ENCODE measurements at places on chromosomes 2 and 18.

DNA sequence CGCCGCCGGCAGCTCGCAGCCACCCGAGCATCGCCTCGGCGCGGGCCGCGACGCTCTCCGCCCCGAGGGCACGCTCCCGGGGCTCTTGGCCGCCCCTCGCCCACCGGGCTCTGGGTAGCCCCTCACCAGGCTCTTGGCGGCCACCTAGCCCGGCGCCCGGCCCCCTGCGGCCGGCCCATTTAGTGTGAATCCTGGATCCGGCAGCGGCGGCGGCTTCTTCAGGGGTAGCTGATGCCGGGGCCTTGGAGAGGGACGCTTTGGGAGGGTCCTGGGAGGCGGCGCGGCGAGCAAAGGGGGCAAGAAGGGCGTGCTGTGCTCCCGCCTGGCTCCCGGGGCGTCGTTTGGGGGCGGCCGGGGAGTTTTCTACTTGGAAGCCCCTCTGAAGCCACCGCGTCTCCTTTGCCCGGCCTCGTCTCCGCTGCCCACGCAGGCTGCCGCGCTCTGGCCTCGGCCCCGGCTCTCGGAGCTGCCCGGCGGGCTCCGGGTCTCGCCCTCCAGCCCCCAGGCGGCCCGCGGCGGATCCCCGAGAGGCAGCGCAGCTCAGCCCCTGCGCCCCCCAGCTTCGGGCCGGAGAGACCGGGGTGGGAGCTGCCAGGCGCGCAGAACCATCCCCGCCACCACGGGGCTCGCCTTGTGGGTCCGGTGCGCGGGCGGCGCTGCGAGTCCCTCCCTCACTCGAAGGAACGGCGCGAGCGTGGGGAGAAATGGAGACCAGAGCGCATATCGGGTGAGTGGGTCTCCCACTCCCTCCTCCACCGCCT is 509 bp downstream of the PIEZO2 start:
- DNase-seq = no peak

GRCh38 chr2:160689441-160689840 is 195.8 kb upstream of the RBMS1 start:
- DNase-seq = no peak

DNA sequence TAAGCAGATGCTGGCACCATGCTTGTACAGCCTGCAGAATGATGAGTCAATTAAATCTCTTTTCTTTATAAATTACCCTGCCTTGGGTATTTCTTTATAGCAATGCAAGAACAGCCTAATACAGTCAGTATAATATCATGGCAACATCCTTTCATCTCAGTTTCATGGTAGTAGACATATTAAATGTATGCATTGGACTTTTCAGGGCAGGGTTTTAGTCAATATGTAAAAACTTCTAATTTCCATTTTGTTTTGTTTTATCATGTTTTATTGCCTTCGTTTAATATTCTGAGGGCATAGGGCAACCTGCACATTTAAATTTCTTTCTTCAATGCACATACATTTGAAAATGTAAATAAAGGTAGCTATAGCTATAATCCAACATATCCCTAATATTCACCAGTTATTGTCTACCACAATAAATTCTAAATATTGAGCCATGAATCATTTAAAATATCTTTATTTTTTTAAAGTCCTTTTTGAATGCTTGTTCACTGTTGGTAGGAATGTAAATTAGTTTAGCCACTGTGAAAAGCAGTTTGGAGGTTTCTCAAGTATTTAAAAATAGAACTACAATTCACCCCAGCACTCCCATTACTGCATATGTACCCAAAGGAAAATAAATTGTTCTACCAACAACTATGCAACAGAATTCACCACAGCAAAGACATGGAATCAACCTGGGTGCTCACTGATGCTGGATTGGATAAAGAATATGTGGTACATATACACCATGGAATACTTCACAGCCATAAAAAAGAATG is 41.8 kb upstream of the GRB14 start:
- DNase-seq = no peak

DNA sequence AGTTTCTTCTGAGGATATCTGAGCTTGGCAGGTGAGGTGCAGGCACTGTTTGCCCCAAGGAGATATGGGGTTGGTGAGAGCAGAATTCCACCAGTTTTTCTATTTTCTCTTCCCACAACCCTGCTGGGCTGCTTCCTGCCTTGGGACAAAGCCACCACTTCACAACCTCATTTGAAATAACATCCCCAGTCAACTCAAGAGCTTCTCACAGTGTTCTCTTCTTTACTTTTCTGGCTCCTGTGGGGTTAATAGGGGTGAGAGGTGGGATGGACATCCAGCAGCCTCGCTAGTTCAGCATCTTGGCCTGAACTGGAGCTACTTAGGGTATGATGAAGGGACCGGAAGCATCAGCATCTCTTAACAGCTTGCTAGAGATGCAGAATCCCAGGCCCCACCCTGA is 106.3 kb downstream of the SLC4A3 start:
- no peak for DNase-seq

DNA sequence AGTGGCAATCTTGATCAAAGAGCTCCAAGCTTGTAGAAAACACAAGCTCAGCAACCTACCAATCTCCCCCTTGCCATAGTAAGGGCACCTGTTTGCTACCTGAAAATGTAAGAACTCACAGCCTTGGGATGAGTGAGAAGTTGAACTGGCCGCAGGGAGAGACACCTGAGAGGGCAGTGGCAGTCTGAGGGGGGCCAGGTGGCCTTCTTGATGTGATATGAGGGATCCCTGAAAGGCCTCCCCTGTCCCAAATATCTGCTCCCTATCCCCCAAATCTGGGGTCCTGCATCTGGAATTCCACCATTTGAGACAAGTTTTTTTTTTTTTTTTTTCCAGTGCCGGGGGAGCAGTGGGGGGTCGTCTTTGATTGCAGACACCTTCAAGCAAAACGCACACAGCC is 230.2 kb upstream of the SMAD2 start:
- DNase-seq = no peak

Measured in CD4-positive, alpha-beta T cell treated with Interleukin-10 for 1 hour (primary cell).